ENCODE measurements at places on chromosomes 6 and 20. TPM values are rescaled to one million over a fixed set of nuclear protein-coding genes. Genes with fewer than 3 reads are reported as not detected.

Gene BPI
- total RNA-seq = 1.3 TPM

Gene RAB5IF
- 108 TPM for total RNA-seq

Gene MRAP2
- not detected for total RNA-seq

Gene HS3ST5
- not detected for total RNA-seq

Gene CTSZ
- total RNA-seq = 227 TPM

Gene DBNDD2
- 4.0 TPM for total RNA-seq

Gene CARMIL1
- total RNA-seq = 3.3 TPM

Gene PRSS16
- not detected for total RNA-seq

Gene MATN4
- total RNA-seq = not detected

Gene SAMD10
- 2.9 TPM for total RNA-seq

Gene CRISP2
- total RNA-seq = not detected

Gene MTFR2
- total RNA-seq = 0.12 TPM

Gene LY6G6D
- not detected for total RNA-seq

Gene CDH22
- total RNA-seq = not detected

Gene APOBEC2
- total RNA-seq = not detected

Gene CST4
- total RNA-seq = not detected

Gene RBPJL
- total RNA-seq = not detected

Gene LGSN
- total RNA-seq = not detected

Gene RIN2
- total RNA-seq = 7.0 TPM

Gene MGME1
- 7.3 TPM for total RNA-seq

Gene OXT
- total RNA-seq = 25.7 TPM

Gene GGTLC1
- total RNA-seq = not detected
